ENCODE measurements at places on chromosomes 7 and 10. TPM values are rescaled to one million over a fixed set of nuclear protein-coding genes. Genes with fewer than 3 reads are reported as not detected.
A peak's percentile ranks its signal among the peaks of the same experiment; 100 is the strongest.

- no peaks in the 10 kb centered on the region for H3K36me3 ChIP-seq
- H3K27me3 ChIP-seq = no peaks in the 10 kb centered on the region
- H3K4me3 ChIP-seq = peak overlapping the region; percentile 69
- peak overlapping the region; percentile 86 for H3K27ac ChIP-seq
- no peak for DNase-seq
These were observed 980 bp downstream of the FHIP2A start for GRCh38 chr10:114822444-114823076.

- H3K27me3 ChIP-seq = no peaks in the 10 kb centered on the region
- no peak within 1 kb of the TSS for H3K4me3 ChIP-seq
- H3K27ac ChIP-seq = no peak within 1 kb of the TSS
- H3K36me3 ChIP-seq = no peaks in the 10 kb centered on the region
- no peaks in the 10 kb centered on the region for H3K4me1 ChIP-seq
These were observed at the start of gene PON1 for GRCh38 chr7:95324431-95324830. Gene PON1 (minus strand): TSS chr7:95324532. CDS start chr7:95324475, 57 bp downstream.

GRCh38 chr10:77504196-77504872, 133.3 kb downstream of the KCNMA1 start:
- H3K4me1 ChIP-seq = peaks cover 32% of the 10 kb centered on the region
- no peaks in the 10 kb centered on the region for H3K36me3 ChIP-seq
- no peak overlapping the region for H3K4me3 ChIP-seq
- DNase-seq = peak; percentile 34

Gene CTAGE8
- 6.1 TPM for total RNA-seq

DNA sequence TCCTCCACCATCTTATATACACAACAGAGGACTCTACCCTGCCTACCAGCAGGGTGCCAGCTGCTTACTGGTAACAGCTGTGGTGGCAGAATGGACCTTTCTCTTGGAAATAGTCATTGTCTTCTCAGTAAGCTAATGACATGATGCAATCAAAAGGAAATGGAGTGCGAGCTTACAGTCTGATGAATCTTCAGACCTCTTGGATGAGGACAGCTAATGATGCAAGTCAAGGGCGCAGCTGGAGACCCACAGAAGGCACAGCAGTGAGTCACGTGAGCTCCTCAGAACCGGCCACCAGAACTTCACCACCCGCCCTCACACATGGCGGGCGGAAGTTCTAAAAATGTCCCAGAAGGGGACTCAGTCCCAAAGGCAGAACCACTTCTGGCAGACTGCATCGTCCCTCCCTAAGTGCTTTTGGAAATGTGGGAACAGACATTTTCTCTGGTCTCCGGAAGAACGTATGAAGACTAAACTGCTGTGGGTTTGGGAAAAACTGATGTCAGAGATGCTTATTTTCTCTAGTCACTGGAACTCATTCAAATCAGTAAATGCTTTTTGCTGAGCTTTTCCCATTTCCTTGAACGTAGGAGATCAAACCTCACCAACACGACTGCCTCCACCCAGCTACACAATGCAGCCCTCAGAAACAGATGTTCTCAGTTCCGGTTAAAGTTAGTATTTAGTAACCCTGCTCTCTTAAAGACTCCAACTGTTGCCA, 96.4 kb downstream of the FAS start:
- DNase-seq = no peak
- no peaks in the 10 kb centered on the region for H3K4me1 ChIP-seq
- H3K27ac ChIP-seq = no peak overlapping the region
- no peak overlapping the region for H3K4me3 ChIP-seq

Gene TMEM176A
- not detected for total RNA-seq

DNA sequence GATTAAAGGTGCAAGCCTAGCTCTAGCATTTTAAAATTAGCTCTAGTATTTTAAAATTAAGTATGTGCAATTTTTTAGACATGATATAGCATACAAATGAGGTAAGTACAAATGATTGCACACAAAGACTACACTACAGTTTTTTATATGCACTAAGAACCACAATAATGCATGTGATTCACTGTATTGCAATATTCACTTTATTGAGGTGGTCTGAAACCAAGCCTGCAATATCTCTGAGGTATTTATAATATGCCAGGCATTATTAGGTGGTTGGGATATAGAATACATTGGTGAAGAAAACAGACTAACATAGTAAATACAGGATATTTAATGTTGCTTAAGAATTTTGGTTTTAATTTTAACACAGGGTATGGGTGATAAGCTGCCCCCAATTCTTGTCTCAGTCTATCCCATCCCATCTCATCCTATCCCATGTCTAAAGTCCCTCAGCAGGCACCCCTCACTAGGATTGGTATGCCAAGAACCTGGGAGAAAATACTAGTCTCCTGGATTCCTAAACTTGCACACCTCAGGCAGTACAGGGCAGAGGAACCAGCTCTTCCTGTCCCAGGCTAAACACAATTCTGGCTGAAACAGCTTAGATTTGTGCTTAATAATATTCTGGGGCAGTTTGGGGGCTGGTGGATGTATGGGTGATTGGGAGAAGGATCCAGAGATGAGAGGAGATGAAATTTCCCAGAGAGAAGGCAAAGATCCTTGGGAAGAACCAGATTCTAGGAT, 90.4 kb downstream of the HIPK2 start:
- peaks cover 43% of the 10 kb centered on the region for H3K4me1 ChIP-seq
- H3K27ac ChIP-seq = peak overlapping the region; percentile 1
- H3K4me3 ChIP-seq = no peak overlapping the region
- no peak for DNase-seq

Gene ABCF2
- total RNA-seq = 63.7 TPM

DNA sequence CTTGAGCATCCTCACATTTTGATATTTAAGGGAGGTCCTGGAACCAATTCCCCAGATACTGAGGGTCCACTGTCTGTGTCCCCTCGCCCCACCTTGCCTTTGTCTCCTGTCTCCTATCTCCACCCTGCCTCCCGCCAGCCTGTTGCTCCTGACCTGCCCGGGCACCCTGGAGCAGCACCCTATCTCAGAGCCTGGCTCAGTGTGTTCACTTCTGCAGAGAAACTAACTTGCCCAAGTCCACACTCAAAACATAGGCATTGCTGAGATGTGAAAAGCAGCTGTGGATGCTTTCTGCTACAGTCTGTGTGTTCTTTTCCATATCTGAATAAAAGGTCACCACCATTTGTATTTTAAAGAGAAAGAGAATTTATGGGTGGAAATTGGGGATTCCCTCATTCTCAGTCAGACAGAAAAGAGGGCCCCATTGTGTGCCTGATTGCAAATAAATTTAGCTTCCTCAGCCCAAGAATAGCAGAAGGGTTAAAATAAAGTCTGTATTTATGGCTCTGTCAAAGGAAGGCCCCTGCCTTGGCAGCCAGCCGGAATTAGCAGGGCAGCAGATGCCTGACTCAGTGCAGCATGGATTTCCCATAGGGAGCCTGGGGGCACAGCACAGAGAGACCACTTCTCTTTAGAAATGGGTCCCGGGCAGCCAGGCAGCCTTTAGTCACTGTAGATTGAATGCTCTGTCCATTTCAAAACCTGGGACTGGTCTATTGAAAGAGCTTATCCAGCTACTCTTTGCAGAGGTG, 161.3 kb downstream of the EGFR start:
- H3K27me3 ChIP-seq = no peaks in the 10 kb centered on the region
- peaks cover 34% of the 10 kb centered on the region for H3K36me3 ChIP-seq
- no peak overlapping the region for H3K4me3 ChIP-seq
- H3K4me1 ChIP-seq = peaks cover 2% of the 10 kb centered on the region
- H3K27ac ChIP-seq = no peak overlapping the region
- DNase-seq = no peak

GRCh38 chr10:81978238-81978637, 103.2 kb downstream of the NRG3 start:
- no peaks in the 10 kb centered on the region for H3K27me3 ChIP-seq
- no peaks in the 10 kb centered on the region for H3K4me1 ChIP-seq
- no peak overlapping the region for H3K27ac ChIP-seq
- no peaks in the 10 kb centered on the region for H3K36me3 ChIP-seq
- DNase-seq = no peak
- no peak overlapping the region for H3K4me3 ChIP-seq

DNA sequence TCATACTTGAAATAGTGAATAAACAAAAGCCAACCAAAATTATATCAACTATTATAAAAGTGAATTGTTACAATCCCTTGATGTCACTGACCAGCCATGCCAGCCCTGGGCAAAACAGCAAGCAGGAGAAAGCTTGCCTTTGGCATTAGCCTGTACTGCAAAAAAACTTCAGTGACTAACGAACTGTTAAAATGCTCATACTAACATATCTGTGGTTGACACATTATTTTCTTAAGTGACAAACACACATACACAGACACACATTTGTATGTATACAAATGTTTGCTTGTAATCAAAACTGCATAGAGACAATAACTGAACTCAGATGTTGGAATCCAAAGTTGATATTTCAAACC, 29.5 kb downstream of the CHCHD3 start:
- H3K27ac ChIP-seq = no peak overlapping the region
- no peaks in the 10 kb centered on the region for H3K36me3 ChIP-seq
- H3K27me3 ChIP-seq = no peaks in the 10 kb centered on the region

Gene SLC13A1
- total RNA-seq = not detected

Data from HCT116 (cell line).